ENCODE measurements at places on chromosomes 5 and 9.

DNA sequence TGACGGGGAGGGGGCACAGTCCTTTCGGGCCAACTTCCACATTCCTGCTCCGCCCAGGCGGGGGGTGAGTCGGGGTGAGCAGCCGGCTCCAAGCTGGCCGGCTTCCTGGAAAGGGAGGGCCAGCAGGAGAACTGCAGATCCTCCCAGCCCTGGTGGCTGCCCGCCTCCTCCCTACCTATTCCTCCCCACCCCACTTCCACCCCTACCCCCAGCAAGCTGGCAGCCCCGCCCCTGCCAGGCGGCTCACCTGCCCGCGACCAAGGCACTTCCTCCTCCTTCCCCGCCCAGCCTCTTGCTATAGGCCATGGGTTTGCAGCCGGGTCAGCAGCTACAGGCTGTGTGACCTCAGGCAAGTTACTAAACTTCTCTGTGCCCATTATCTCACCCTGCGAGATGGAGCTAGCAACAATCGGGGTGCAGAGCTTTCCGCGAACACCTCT is 5.6 kb upstream of the IRF1 start:
- DNase-seq, result peak; percentile 86

DNA sequence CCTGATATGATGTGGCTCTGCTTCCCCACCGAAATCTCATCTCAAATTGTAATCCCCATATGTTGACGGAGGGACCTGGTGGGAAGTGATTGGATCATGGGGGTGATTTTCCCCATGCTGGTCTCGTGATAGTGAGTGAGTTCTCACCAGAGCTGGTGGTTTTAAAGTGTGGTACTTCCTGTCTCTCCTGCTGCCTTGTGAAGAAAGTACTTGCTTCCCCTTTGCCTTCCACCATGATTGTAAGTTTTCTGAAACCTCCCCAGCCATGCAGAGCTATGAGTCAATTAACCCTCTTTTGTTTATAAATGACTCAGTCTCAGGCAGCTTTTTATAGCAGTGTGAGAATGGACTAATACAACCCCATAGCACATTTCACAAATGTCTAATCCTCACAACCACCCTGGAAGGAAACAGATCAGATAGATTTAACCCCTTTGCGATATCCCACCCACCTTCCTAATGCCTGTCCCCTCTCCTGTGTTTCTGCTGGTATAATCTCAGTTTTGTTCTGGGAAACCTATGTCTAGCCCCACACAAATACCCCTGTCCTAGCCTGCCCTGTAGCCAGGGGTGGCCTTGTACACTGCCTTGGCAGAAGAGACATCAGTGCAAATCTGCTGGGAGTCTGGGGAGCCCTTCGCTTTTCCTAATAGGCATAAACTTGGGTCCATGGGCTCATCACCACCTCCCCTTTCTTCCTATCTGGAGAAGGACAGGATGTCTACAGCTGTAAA is 157.0 kb upstream of the RAI14 start:
- no peak for DNase-seq

- no peak for DNase-seq
Measured at GRCh38 chr5:39502704-39503103, 77.9 kb upstream of the DAB2 start.

DNA sequence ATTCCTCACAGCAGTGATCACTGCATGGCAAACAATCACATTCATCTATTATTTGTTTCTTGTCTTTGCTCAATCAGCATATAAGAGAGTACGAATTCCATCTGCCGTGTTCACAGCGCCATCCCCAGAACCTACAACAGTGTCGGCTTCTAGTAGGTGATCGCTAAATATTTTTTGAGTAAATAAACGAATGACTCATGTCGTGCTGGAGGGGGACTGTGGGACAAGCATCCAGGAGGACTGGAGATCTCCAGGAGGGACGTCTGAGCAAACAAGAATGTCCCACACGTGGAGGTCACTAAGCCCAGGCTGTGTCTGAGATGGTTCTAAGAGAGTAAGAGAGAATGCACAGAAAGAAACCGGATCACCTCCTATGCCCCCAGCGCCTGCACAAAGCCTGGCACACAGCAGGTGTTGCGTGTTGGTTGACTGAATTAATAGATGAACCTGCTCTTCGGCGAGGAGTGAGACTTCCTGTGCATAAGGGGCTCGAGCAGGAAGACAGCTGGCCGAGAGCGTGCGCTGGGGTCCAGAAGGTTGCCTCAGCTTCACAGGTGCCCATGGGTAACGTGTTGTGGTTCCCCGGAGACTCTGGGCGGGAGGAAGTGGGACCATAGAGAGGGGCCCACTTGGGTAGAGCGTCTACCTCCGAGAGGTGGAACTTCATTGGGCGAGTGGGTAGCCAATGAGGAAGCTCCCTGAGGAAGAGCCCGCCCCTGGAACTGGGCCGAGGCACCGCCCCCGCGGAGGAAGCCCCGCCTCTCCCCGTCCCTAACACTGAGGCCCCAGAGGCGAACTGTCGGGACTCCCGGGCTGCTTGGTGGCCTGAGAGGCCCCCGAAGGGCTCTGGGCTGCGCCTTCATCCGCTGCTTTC is 193.0 kb downstream of the MELK start:
- no peak for DNase-seq

GRCh38 chr5:158309088-158309807 is 450.3 kb upstream of the CLINT1 start:
- no peak for DNase-seq
